ENCODE measurements at places on chromosomes 1 and 21.

- DNase-seq = peak; percentile 58
Measured at GRCh38 chr1:34597877-34598514, 156.9 kb upstream of the GJB5 start.

DNA sequence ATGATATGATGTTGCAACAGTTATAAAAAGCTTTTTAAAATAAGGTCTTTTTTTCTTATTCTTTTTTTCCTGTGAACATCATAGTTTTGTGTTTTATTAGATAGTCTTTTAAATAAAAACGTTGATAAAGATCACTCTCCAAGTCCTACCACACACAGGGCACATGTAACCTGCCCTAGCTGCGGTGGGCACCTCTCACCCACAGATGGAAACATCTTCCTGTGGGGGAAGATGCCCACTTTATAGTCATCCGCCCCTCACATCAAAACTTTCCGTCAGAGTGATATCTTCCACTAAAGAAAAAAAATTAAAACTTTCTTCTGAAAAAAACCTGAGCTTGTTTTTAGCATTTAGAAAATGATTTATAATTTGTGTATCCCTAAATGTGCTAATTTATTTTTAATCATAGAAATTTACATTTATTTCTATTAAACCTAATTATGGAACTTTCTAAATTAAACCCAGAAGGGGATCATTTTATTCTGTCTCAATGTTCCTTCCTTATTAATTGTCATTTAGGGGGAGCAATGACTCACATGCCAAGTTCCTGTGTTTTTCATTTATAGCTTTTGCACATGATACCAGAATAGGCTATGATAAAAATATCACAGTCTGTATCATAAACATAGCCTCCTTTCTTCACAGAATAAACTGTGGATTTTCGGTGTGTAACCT lies 24.7 kb downstream of the TNFRSF9 start:
- DNase-seq = no peak

- DNase-seq = no peak
Measured at GRCh38 chr1:178019622-178020021, 49.8 kb upstream of the SEC16B start.

- no peak for DNase-seq
Measured at GRCh38 chr1:67193704-67194103, 27.4 kb downstream of the IL23R start.

- no peak for DNase-seq
Measured at GRCh38 chr1:229907884-229908638, 159.0 kb upstream of the GALNT2 start.

- no peak for DNase-seq
Measured at GRCh38 chr1:7378346-7379130, 392.6 kb upstream of the VAMP3 start.

DNA sequence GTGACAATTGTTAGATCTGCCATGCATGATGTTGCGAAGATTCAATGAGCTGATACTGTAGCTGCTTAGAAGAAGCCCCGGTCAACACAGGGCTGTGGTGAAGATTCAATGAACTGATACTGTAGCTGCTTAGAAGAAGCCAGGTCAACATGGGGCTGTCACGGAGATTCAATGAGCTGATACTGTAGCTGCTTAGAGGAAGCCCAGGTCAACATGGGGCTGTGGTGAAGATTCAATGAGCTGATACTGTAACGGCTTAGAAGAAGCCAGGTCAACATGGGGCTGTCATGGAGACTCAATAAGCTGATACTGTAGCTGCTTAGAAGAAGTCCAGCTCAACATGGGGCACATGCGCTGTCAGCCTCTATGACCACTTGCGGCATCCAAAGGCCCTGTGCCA lies 18.8 kb upstream of the BACE2 start:
- DNase-seq = no peak

- no peak for DNase-seq
Measured at GRCh38 chr1:118578276-118578675, 393.2 kb upstream of the SPAG17 start.
